ENCODE measurements at places on chromosomes 1 and 21. TPM values are rescaled to one million over a fixed set of nuclear protein-coding genes. Genes with fewer than 3 reads are reported as not detected.

Gene TNFAIP8L2
- total RNA-seq, result 6.1 TPM

Gene RIMS3
- total RNA-seq, result 6.1 TPM

DNA sequence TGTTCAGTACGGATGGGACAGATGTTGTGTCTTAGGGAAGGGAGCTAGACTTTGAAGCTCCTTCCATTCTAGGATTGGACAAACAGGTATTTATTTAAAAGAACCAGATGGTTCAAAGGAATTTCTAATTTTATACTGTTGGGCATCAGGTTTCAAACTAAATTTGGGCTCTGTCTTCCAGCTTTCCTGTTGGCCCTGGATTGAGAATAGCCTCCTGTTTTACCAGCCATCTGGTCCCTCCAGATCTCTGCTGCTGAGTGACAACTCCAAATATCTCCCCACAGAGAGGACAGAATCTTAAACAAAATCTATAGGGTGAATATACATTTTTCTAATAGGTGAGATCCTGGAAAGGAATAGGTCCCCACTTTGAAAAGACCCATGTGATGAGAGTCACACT, 52.5 kb upstream of the CNIH3 start:
- no peaks in the 10 kb centered on the region for H3K27me3 ChIP-seq
- H3K4me3 ChIP-seq, result no peak overlapping the region
- no peaks in the 10 kb centered on the region for H3K4me1 ChIP-seq
- no peaks in the 10 kb centered on the region for H3K36me3 ChIP-seq

- no peak for DNase-seq
- H3K4me1 ChIP-seq, result no peaks in the 10 kb centered on the region
- H3K27me3 ChIP-seq, result no peaks in the 10 kb centered on the region
Measured at GRCh38 chr21:19034041-19034440, 630.5 kb upstream of the TMPRSS15 start.

All from sigmoid colon (tissue), 7 donors.